ENCODE measurements at places on chromosomes 7 and 10.

- no peak for DNase-seq
These were observed 25.9 kb downstream of the HELLS start for GRCh38 chr10:94571528-94571927.

DNA sequence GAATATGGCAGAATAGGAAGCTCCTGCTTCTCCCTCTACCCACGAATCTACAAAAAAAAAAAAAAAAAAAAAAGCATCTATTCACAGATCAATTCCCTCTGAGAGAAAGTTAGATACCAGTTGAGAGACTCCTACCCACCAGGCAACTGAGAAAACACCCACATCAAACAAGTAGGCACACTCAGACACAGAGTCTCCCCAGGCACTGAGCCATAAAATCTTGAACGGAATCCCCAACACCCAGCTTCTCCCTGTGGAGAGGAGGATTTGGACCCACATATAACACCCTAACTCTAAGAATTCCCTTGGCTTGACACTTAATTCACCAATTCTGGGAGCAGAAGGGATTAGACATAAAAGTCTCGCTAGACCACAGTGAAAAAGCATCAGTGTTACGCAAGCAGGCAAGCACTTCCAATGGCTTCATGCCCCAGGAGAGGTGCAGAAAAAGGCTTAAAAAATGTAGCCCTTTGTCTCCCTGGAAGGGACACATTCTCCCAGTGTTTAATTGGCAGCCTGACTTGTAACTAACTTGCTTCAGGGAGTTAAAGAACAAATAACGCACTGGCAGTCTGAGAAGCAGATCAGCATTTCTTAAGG is 192.2 kb downstream of the ELAPOR2 start:
- no peak for DNase-seq

GRCh38 chr10:124079864-124080263 is 13.5 kb downstream of the CHST15 start:
- no peak for DNase-seq

- no peak for DNase-seq
These were observed 16.0 kb upstream of the VWA2 start for GRCh38 chr10:114223066-114223465.

DNA sequence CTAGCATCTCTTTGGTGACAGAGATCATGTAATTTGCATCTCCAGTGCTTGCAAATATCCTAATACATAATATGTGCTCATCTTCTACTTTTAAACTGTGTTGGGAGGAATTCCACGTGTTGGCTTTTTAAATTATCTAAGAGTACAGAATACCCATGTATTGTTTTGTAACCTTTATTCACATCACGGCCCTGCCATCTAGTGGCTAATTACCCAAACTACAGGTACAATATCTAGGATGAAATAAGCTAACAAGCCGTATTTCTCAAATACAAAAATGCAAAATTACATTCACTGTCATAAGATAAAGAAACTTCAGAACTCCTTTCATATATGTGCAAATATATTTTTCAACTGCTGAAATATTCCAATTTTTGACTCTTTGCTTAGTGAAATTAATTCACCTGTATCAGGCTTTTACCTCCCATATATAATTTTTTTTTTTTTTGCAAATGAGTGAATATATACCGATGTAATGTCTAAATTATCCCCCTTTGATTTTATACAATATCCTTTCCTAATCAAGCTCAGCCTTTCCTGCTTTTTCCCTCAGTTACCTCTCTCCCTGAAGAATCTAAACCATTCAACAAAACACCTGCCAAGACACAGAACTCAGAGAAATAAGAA is 30.3 kb upstream of the LSM8 start:
- DNase-seq = no peak

GRCh38 chr7:12066521-12066920 is 144.6 kb upstream of the TMEM106B start:
- DNase-seq = no peak

DNA sequence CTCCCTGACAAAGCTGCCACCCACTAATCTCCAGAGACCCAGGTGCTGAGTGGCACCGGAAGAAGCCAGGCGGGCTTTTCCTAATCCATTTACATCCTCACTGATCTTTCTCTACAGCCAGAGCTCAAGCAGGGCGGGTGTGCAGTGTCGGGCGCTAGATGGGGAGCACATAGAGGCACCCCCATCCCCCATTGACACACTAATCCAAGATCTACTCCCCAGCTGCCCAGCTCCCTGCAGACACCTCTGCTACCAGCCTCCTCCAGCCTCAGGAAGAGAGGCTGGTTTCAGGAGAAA is 22.2 kb downstream of the FRMPD2 start:
- no peak for DNase-seq

DNA sequence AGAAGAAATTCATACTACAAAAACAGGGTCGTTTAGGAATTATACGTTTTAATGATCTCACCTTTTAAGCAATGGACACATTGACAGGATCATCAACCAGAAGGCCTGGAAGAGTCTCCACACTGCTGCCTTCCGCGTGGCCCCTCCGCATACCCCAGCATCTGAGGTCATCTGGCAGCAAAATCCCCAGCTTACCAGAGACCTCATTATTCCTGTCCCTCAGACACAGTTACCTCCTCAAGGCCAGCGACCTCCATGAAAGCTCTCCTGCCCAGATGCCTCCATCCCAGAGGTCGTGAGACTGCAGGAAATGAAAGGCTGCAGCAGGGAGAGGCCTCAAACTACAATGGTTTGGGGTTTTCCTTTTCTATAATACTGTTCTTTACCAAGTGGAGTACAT is 14.8 kb upstream of the GSAP start:
- no peak for DNase-seq

DNA sequence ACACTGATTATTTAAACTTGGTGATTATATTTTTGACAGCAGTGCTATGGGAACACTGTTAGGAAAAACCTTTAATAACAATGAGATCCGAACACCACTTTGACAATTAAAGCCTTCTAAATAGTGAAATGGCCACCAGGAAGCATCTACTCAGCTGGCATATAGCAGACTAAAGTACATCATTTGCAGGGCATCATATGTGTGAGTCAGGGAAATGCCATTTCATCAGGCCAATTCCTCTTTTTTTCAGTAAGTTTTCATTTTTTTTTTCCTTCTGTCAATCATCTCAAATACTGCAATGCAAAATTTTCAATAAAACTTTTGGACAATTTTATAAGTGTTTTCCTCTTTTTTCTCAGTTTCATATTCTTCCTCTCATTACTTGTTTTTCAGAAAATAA is 521.4 kb upstream of the SEMA3D start:
- DNase-seq = no peak
